Prostate gland (tissue), 2 donors: ENCODE measurements at places on chromosomes 13 and 19.
A peak's percentile ranks its signal among the peaks of the same experiment; 100 is the strongest.

- no peak for DNase-seq
Observed at GRCh38 chr13:99600318-99600717, 99.0 kb downstream of the TM9SF2 start.

DNA sequence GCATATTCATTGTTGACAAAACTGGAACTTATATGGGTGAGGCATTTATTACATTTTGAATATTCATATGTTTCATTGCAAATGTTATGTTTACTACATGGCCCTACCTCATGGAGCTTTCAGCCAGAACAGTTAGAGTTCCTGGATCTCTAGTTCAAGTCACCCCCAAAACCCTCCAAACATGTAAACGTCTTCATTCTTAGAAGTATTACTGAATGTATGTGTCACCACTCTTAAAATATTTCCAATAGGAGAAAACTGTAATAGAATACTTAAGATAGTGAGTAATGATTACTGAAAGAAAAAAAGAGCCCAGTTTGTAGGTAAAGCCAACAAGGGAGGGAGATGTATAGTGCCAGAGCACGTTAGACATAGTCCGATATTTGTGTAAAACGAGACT lies 23.5 kb downstream of the URI1 start:
- no peak for DNase-seq

DNA sequence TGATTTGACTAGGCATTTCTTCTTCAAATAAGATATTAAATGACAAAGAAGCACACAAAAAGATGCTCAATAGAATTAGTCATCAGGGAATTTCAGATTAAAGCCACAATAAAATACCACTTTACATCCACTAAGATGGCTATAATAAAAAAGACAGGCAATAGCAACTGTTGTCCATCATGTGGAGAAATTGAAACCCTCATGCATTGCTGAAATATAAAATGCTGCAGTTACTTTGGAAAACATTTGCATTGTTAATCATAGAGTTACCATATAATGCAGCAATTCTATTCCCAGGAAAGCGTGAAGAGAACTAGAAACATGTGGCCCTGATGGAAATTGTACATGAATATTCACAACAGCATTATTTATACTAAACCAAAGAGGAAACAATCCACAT lies 605.5 kb upstream of the SLITRK1 start:
- no peak for DNase-seq

DNA sequence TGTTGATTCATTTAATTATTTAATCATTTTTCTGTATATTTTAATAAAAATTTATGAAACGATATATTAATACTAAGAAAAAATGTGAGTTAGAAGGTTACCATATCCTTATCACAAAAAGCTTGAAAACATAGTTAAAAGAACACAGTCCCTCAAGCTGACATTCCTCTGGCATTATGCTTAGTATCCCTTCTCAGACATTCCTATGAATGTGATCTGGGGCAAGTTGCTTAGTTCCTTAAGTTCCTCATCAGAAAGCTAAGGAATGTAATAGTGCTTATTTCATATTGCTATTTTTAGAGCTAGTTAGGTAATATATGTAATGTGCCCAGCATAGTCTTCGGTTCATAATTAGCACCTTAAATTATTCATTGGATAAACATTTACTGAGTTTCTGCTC lies 122.8 kb downstream of the MTUS2 start:
- DNase-seq = no peak

GRCh38 chr13:30647420-30647819 lies 29.7 kb downstream of the USPL1 start:
- no peak for DNase-seq

GRCh38 chr13:97468331-97468730 lies 34.4 kb downstream of the RAP2A start:
- DNase-seq = no peak

GRCh38 chr13:32278426-32278825 lies 36.7 kb downstream of the ZAR1L start:
- DNase-seq = no peak

DNA sequence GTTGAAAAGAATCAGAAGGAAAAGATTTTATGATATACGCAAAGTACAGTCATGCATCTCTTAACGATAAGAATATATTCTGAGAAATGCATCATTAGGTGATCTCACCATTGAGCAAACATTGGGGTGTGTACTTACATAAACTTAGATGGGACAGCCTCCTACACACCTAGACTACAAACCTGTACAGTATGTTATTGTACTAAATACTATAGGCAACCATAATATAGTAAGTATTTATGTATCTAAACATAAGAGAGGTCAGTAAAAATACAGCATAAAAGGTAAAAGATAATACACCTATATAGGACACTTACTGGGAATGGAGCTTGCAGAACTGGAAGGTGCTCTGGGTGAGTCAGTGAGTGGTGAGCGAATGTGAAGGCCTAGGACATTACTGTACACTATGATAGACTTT lies 254.6 kb downstream of the SPRY2 start:
- no peak for DNase-seq

GRCh38 chr13:40024204-40024966 lies 368.9 kb downstream of the COG6 start:
- DNase-seq = no peak

DNA sequence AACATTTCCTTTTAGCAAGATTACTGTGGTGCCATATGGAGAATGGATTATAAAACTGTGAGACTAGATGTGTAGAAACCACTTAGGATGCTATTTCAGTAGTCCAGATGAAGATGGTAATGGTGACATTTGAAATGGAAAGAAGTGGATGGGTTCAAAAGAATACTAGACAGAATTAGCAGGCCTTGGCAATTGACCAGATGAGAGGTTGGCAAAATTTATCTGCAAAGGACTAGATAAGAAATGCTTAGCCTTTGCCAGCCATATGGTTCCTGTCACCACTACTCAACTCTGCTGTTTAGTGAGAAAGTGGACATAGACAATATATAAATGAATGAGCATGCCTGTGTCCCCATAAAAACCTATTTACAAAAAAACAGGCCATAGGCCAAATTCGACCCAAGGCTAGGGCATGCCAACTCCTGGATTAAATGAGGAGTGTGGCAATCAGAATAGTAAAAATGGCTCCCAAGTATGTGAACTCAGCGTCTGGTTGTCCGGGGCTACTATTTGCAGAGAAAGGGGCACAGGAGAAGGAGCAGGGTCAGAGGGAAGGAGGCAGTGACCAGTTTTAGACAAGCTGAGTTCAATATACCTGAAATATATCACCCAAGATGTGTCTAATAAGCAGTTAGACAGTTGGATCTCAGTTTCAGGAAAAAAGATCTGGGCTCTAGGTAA lies 98.4 kb downstream of the ENOX1 start:
- no peak for DNase-seq

DNA sequence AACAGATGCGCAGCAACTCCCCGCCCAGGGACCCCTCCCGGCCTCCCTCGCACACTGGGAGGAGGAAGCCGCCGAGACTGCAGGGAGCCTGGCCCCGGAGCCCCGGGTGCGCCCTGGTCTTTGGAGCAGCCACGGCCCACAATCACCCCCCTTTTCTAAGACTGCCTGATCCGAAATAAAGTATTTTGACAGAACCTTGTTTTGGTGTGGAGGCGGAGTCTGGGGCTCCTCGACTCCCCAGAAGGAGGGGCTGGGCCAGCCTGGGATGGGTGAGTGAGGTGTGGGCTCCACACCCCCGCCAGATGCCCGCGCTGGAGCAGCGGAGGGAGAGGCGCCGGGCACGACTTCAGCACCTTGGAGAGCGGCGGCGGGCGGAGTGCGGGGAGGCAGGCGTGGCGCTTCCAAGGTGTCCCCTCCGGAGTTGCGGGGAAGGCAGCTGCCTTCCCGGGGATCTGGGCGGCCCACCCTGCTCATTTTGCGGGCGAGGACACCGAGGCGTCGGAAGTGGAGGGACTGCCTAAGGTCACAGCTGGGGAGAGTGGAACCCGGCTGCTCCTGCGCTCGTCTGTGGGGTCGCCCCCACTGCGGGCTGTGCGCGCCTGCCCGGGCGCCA lies 9.4 kb downstream of the SIRT6 start:
- DNase-seq = peak; percentile 30
